ENCODE measurements at places on chromosomes 16 and 17.

DNA sequence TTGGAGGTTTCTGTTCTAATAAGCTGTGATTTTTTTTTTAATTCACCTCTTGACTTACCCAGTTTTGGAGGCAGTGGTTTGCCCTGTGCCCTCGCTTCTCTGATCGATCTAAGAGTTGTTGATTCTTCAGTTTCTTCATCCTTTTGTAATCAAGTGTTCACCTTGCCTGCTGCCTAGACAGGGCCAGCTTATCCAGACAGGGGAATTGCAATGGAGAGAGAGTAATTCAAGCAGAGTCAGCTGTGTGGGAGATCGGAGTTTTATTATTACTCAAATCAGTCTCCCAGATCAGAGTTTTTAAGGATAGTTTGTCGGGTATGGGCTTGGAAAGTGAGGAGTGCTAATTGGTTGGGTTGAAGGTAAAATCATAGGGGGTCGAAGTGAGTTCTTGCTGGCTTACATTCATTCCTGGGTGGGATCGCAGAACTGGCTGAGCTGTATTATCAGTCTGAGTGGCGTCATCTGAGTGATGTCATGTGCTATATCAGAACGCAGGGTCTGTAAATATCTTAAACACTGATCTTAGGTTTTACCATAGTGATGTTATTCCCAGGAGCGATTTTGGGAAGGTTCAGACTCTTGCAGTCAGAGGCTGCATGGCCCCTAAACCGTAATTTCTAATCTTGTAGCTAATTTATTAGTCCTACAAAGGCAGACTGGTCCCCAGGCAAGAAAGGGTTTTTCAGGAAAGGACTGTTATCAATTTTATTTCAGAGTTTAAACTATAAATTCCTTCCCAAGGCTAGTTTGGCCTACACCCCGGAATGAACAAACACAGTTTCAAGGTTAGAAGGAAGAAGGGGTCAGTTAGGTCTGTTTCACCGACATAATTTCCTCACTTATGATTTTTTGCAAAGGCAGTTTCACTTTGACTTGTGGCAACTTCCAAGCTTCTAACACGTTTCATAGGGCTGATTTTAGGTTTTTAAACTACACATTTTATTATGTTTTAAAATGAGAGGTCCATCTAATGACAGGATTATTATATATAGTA, 21.5 kb upstream of the KCNJ16 start:
- DNase-seq: no peak

GRCh38 chr17:41579484-41580243, 7.0 kb downstream of the KRT14 start:
- DNase-seq: no peak

GRCh38 chr16:72972878-72973571, 74.9 kb downstream of the ZFHX3 start:
- no peak for DNase-seq

DNA sequence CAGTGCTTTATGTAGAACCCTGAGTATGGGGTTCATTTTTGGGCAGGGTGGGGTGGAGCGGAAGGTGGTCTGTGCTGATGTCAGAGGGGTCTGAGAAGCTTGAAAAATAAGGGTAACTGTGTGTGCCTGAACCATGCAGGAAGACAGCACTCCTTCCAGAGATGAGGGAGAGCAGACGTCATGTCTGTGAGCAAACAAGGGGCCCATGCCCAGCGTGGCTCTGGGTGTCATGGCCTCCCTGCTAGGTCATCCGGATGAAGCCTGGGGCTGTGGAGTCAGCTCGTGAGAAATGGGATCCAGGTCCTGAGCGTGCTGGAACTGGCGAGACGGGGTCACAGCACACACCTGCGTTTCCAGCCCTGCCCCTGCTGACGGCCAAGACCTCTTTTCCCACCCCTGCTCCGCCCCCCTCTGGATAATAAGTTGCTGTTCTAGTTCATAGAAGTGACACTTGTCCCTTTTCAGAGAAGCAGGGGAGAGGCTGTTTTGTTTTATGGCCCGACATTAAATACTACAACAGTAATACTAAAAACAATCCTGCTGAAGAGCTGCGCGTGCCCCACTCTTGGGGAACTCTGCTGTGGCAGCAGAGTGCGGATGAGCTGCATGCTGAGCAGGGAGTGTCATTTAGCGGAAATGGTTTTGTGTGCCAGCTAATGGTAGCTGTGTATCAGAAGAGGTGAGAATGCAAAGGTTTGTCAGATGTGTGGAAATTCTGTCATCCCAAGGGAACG, 92.6 kb downstream of the RPTOR start:
- no peak for DNase-seq

GRCh38 chr17:81635973-81636504, 873 bp downstream of the NPLOC4 start:
- no peak for DNase-seq

DNA sequence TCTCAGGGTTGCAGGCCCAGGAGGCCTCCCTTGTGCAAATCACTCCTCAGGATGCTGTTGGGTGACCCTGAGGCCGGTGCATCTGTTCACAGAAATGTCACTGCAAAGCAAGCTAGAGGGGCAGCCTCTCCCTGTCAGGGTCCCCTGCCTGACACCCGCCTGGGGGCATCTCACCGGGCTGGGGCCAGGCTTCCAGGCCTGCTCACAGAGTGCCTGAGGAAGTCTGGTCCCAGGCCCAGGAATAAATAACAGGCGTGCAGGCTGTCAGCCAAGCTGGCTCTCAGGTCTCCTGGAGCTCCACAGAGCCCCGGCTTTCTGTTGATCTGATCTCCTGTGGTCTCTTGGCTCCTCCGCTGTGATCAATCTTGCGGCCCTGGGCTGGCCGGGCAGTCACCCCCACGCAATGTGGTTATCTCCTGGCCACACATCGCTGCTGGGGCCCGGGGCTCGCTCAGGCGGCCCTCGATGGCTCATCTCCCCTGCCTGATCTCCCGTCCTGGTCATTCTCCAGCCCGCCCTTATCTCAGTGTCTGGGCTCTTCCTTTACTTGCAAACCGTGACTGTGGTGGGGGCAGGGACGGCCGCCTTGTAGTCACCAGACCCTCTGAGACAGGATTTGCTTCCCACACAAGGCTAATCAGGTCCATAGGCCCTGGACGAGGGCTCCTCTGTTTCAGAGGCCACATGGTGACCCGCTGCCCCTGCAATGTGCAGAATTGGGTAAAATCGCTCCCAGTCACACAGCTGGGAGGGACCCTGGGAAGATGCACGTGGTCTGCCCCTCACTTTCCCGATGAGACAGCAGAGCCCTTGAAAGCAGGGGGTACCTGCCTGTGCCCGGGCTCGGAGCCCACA, 231.2 kb upstream of the GSE1 start:
- DNase-seq: no peak
